OCI-M1 (cell line): ENCODE measurements at places on chromosomes 12 and 14.

DNA sequence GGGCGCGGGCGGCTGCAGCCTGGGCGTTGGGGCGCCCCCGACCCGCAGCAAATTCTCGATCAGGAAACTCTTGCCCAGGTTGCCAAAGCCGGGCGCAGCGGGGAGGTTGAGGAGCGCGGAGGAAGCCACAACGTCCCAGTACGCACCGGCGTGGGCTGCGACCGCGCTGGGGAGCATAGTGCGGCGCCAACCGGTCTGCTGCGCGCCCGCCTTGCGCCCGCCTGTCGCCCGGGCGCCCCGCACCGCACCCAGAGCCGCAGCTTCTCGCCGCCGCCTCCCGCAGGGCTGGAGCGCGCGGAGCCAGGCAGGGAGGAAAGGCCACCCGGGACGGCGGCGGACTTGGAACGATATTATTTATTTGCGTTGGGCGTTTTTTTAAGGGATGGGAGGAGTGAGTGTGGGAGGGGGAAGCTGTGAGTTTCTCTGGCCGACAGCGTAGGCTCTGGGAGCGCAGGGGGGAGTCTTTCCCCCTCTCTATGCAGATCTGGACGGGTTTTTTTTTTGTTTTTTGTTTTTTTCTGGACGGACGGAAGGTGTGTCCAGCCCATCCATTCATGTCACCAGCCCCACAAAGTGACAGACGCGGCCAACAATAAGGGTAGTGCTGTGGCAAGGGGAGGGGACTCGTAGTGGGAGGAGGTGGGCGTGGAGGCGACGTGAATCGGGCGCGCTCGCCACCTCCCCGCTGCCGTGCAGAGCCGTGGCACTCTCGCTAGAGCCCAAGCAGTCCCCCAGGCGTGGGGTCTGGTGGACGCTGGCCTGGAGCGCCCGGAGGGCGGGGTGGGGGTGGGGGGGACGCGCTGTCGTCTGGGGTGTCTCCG is at the start of gene DBX2:
Gene DBX2, minus strand, starts transcription at position 349 of the 821 bp plus-strand sequence. Its CDS starts 172 bp downstream, at position 177.
- DNase-seq, result no peak

DNA sequence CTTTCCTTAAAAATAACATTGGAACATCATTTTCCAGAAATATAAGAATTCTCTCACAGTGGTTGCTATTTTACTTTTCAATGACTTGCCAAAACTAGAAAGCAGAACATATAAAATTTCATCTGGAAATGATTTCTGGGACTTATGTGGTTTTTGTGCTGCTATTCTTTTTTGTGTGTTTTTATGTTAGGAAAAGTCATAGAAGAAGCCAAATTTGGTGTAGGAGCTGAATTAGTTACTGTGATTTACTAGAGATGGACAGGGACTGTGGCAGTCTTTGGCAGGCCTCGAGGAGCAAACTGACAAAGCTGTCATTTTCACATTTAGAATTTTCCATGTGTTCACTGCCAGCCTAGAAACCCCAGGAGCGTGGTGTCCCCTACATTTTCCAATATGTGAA is 38.3 kb upstream of the LDHB start:
- DNase-seq, result no peak

GRCh38 chr14:63475761-63476160 is 67.4 kb downstream of the PPP2R5E start:
- peak; percentile 12 for DNase-seq

- peak; percentile 83 for DNase-seq
Observed at GRCh38 chr12:54759751-54760150, 94.6 kb upstream of the MUCL1 start.

DNA sequence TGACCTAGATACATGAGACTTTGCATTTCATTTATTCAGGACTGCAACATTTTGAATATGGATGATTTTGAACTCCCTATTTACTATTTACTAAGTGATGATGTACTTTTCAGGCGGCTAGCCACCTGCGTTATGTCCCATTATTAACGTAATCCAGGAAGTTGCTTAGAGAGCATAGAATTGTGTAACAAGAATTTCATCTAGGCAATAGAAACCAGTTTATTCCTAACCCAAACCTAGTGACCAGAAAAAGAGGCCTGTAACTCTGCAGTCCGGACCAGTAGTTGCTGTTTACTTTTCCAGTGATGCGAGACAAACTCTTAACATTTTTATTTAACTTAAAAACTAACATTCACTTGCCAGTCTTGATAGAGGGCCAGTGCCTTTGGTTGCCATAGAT is 12.3 kb downstream of the NUDT4 start:
- no peak for DNase-seq

DNA sequence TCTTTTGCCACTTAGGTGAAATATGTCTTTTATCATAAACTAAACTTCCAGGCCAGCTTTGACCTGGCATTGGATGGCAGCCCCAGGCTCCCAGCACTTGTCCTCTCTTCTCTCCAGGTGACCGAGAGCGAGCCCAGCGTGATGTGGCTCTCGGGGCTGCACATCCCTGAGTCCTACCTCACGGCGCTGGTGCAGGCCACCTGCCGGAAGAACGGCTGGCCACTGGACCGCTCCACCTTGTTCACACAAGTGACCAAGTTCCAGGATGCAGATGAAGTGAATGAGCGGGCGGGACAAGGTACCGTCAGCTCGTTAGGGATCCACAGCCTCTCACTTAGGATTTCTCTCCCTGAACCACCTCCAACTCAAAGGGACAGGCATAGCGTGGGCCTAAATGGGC is 39.4 kb downstream of the CCDC92 start:
- no peak for DNase-seq

- no peak for DNase-seq
Observed at GRCh38 chr12:127145929-127146789, 1120.8 kb upstream of the TMEM132C start.

DNA sequence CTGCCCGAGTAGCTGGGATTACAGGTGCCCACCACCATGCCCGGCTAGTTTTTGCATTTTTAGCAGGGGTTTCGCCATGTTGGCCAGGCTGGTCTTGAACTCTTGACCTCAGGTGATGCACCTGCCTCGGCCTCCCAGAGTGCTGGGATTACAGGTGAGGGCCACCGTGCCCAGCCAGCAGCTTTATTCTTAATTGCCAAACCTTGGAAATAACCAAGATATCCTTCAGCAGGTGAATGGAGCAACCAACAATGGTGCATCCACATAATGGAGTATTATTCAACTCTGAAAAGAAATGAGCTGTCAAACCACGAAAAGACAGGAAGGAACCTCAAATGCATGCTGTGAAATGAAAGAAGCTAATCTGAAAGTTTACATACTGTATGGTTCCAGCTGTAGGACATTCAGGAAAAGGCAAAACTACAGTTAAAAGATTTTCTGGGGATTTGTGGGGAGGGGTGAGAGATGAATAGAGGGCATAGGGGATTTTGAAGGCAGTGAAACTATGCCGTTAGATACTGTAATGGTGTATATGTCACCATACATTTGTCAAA is 118.8 kb upstream of the CCND2 start:
- no peak for DNase-seq

GRCh38 chr12:130981074-130981742 is 27.5 kb downstream of the ADGRD1 start:
- DNase-seq, result no peak

- DNase-seq, result no peak
Observed at GRCh38 chr14:100275214-100275613, 31.0 kb downstream of the SLC25A29 start.

DNA sequence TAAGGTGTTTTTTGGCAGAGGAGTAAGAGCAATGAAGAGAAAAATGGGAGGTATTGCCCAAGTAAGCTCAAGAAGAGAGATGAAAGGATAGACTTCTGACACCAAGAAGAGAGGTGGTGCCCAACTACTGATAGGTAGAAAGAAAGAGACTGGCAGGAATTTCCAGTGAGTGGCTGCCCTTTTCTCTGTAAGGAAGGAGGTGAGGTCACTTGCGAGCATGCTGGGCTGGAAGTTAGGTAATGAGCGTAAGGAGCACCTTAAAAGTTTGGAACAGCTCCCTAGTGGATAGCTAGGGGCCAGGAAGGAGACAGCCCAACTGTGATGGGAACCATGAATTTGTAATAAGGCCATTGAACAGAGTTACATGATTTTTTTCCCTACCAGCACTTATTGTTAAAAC is 127.0 kb downstream of the ANO6 start:
- DNase-seq, result no peak

DNA sequence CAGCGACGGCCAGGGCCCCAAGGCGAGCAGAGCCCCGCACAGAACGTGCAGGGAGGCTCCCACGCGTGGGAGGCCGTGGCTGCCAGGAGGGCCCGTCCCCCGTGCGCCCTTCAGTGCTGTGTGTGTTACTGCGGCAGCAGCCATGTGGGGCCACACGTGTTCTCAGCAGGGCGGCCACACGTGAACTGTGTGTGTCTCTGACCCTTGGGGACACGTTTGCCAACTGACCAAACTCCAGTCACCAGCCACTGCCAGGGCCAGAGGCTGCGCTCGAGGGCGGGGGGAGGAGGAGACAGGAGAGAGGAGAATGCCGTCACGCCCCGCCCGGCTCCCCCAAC is 57.7 kb downstream of the GALNT9 start:
- no peak for DNase-seq

DNA sequence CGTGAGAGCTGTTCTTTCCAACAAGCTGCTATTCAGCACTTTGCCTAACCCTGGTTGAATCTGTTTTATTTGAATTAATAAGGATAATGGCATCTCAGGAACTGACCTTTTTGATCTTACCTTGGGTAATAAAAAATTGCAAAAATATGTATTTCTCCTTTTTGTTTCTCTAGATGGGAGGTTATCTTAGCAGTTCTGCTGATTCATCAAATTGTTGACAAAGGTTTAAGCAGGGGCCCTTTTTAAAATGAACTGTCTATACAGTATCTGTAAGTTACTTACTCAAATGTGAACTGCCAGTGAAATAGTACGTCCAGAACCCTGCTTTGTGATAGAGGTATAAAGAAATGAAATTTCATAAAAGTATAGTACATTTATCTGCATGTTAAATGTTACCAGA is 681 bp downstream of the TSHR start:
- no peak for DNase-seq

GRCh38 chr12:19131025-19131444 is 1.5 kb downstream of the PLEKHA5 start:
- peak; percentile 52 for DNase-seq

DNA sequence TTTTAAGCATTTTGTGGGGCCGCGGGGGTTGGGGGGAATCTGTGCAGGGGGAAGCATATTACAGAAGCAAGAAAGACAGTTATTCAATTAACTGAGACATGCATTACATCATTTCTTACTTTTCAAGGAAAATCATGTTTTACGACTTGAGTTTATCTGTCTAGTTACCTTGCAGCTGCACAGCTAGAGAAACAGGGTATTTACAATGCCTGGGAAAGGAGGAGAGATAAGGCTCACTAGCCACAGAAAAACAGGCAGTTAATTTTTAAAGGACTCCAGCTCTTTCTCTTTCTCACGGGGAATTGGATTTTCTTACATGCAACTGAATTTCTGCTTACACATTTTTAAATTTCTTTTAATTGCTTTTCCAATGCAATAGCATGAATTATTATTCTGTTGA is 22.2 kb downstream of the FCF1 start:
- DNase-seq, result peak; percentile 90

- DNase-seq, result no peak
Observed at GRCh38 chr14:32669391-32669790, 269.3 kb upstream of the NPAS3 start.

DNA sequence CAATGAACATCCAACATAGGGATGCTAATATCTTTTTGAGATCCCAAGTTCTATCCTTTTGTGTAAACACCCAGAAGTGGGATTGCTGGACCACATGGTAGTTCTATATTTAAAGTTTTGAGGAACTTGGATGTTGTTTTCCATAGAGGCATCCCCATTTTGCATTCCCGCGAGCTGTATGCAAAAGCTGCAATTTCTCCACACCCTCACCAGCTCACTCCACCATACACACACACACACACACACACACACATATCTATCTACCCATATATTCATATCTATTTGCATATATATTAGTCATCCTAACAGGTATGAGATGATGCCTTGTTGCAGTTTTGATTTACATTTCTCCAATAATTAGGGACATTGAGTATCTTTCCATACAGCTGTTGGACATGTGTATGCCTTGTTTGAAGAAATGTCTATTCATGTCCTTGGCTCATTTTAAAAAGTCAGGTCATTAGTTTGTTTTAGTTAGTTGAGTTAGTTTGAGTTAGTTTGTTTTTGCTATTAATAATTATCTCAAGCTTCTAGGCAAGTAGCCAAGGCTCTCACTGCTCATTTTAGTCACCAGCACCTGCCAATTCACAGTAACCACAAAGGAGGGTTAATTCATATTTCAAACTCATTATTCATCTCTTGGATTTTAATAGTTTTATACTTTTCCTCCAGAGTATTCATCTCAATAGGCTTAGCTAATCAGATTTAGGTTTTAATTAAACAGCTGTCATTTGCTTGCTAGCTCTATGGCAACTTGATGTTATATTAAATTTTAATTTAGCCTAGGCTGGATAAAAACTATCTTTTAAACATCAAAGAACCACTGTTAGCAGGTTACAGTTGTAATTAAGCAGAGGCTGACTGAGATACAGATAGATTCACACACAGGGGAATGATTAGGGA is 1435.9 kb upstream of the TMEM132C start:
- DNase-seq, result no peak

GRCh38 chr14:44736326-44736725 is 225.4 kb downstream of the KLHL28 start:
- DNase-seq, result peak; percentile 6

DNA sequence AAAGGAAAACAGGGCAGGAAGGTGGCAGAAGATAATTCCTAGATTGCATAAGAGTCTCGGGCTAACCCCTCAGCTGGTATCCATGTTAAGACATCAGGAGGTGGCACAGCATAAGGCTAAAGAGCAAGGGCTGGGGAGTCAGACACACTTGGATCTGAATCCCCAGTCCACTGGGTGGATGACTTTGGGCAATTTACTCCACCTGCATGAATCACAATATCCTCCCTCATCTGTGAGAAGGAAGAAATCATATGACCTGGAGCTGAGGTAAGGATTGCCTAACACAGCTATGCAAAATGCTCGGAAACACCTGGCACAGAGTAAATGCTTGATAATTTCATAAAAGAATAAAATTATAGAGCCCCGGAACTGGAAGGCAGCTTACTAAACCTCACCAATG is 217.9 kb downstream of the PIK3C2G start:
- DNase-seq, result no peak

DNA sequence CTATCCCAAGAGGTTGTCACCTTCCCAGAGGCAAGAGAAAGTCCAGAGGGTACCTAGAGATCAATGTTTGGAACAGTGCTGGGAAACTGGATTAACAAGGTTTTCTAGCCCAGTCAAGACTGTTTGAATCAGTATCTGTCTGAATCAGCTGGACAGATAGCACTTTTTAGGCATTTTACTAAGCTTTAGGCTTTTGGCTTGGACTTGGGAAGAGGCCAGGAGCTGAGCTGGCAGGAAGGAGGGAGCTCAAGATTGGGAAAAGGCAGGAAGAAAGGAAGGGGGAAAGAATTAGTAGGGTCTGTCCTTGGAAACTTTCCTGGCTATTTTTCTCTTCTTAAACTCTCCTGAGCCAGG is 8.3 kb downstream of the IKZF4 start:
- no peak for DNase-seq

GRCh38 chr12:18906395-18906794 is 168.5 kb downstream of the CAPZA3 start:
- no peak for DNase-seq

DNA sequence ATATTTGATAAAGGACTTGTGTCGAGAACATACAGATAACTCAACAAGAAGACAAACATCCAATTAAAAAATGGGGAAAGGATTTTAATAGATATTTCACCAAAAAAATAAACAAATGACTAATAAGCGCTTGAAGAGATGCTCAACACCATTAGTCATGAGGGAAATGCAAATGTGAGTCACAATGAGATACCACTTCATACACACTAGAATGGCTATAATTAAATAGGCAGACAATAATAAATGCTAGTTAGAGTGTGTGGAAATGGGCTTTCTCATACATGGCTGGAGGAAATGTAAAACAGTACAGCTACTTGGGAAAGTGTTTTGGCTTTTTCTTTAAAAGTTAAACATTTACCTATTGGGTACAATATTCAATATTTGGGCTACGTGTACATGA is 34.8 kb downstream of the DLK1 start:
- DNase-seq, result peak; percentile 13
